ENCODE measurements at places on chromosomes 13 and 19.

- DNase-seq = no peak
Observed at GRCh38 chr19:55368701-55369563, 1.3 kb downstream of the IL11 start.

GRCh38 chr13:98719527-98720250 lies 32.8 kb downstream of the SLC15A1 start:
- DNase-seq = no peak

DNA sequence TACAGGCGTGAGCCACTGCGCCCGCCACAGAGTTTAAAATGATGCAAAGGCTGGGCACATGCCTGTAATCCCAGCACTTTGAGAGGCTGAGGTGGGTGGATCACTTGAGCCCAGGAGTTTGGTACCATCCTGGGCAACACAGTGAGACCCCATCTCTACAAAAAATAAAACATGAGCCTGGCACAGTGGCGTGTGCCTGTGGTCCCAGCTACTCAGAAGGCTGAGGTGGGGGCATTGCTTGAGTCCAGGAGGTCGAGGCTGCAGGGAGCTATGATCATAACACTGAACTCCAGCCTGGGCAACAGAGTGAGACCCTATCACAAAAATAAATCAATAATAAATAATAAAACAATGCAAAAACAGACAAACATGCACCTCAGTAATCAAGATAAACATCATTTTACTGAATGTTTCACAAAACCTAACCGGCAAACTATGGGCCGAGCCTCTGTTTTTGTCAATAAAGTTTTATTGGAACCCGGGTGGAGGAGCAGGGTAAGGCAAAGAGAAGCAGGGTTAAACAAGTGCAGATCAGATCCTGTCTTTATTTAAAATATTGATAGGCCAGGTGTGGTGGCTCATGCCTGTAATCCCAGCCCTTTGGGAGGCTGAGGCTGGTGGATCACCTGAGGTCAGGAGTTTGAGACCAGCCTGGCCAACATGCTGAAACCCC lies 2.0 kb upstream of the PEAK3 start:
- DNase-seq = no peak

DNA sequence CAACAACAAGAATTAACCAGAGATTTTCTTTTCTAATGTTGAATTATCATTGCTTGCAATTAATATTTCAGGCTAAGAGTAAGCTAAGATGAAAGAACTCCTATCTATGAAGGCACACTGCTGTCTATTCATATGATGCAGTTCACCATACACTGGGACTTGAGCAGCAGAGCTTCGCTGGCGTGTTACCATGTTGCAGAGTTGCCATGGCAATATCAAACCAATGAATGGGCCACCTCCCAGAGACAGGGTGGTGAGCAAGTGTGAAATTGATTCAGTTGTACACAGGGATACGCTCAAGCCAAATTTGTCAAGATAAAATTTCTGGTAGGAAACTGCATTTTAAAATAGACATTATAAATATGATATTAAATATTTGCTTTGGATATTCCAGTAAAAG lies 69.3 kb upstream of the MYO16 start:
- DNase-seq = no peak

DNA sequence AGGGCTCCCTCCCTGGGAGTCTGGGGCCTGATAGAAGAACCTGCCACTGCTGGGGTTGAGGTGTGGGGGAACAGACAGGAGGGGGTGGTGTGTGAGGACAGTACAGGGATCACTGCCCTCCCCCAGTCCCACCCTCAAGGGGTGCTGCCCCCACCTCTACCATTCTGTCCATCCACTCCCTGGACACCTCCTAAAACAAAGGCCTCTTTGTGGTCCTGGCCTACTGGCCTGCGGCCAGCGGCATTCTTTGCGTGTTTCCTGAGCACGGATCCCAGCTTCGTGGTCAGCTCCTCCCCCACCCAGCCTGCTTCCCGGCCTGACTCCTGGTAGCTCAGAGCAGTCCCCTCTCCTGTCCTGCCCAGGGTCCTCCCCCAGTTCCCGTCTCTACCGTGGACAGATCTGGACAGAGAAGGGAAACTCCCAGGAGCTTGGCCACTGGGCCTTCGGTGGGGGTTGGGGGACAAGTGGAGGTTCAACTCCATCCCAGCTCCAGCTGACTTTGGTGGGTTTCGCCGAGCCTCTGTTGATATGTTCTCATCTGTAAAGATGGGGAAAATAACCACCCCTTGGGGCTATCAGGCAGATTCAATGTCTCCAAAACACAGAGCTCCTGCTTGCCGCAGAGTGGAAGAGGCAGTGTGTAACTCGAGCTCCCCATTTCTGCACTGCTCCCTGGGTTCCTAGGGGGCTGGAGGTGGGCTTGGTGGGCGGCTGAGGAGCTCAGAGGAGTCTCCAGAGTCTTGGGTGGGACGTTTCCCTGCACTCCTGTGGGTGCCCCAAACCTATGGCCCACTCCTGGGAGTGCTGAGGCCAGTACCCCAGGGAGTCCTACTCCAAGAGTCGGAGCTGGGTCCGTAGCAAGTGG lies 48.7 kb downstream of the LYL1 start:
- no peak for DNase-seq

DNA sequence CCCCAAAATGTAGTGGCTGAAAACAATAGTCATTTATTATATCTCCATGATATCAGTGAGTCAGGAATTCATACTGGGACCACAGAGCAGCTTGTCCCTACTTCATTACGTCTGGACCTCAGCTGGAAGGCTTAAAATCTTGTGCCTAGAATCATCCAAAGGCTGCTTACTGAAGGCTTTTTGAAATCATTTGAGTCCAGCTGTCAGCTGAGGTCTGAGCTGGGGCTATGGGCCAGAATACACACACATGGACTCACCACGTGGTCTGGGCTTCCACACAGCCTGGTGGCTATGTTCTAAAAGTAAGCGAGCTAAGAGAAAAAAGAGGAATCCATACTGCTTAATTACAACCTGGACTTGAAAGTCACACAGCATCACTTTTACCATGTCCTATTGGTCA lies 209.2 kb downstream of the KCTD12 start:
- no peak for DNase-seq

- no peak for DNase-seq
Observed at GRCh38 chr19:31749231-31749630, 400.0 kb upstream of the TSHZ3 start.

DNA sequence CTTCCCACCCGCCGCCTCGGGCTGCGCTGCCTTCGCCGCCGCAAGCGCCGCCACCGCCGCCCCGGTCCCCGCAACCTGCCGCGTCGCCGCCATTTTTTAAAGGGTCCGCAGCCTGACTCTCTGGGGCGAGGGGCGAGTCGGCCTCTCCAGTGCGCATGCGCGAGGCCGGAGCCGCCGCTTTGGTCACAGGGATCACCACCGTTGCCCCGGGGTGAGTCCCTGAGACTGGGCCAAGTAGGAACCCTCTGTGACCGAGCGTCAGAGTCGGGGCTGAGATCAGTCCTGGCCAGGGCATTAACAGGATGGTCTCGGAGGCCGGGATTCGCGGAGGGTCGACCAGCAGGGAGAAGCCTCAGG lies 42.6 kb downstream of the ZNF146 start:
- DNase-seq = no peak

- DNase-seq = peak; percentile 67
Observed at GRCh38 chr19:46000491-46001246, 5.4 kb downstream of the CCDC61 start.

- no peak for DNase-seq
Observed at GRCh38 chr19:36987091-36987490, 71.0 kb downstream of the ZNF568 start.

- DNase-seq = no peak
Observed at GRCh38 chr13:112757759-112758086, 67.9 kb downstream of the ATP11A start.

GRCh38 chr19:2978166-2978767 lies 903 bp downstream of the TLE6 start:
- DNase-seq = no peak

- DNase-seq = no peak
Observed at GRCh38 chr13:50334944-50335343, 319.7 kb downstream of the KCNRG start.

GRCh38 chr19:6056801-6057650 lies 53.3 kb downstream of the RFX2 start:
- DNase-seq = no peak

DNA sequence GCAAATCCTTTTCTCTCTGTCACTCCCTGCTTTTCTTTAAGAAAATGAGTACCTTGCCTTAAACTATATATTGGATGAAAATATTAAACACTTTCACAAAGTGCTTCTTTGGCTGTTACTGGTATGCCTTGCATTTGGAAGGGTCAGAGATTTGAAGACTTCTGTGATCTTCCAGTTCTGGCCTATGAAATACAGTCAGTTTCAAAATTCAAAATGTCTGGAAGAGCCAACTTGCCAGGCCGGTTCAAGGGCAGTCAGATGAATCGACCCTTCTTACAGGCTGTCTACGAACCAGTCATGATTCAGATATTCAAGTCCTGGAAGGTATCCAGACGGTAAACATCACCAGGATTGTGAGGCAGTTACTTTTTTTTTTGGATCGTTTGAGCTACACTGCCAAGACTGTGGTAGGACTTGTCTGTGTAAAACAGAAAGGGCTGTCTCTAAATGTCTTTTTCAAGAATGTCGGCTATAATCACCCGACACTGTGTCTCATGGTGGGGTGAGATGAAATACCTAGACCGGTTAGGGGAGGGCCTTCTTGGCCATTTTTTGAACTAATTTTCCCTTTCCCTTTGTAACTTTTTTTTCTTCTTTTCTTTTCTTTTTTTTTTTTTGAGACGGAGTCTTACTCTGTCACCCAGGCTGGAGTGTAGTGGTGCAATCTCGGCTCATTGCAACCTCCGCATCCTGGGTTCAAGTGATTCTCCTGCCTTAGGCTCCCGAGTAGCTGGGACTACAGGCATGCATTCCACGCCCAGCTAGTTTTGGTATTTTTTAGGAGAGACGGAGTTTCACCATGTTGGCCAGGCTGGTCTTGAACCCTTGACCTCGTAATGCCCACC lies 11.2 kb downstream of the ACTN4 start:
- no peak for DNase-seq

GRCh38 chr13:75494491-75494890 lies 12.5 kb upstream of the TBC1D4 start:
- no peak for DNase-seq

DNA sequence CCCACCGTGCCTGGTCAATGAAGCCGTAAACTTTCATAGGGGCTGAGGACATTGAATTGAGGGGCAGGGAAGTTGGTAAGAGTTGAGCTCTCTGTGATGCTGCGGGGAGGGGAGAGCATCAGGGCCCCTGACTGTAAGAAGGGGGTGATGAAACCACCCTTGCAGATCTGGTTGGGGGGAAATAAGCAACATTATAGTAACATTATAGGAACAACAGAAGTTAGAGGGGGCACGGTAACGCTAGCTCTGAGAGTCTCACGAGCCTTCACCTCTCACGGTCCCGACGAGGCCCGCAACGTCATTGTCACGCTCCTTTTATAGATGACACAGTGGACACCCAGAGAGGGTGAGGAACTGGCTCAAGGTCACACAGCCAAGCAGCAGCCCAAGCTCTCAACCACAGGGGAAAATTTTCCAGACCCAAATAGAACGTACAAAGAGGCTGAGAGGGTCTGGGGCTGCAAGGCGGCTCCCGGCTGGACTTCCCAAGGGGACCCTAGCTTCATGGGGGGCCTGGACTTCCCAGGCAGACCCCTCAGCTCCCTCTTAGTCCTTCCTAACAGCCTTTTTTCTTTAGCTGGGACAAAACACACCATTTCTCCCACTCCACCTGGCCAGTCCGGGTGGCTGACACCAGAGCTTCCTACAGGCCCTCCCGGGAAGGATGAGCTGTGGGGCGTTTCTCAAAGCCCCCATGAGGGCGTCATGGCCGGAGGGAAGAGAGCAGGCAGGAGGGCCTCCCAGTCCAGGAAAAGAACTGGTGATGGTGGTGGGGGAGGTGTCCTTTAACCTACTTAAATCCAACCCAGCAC lies 4.1 kb downstream of the TLE5 start:
- DNase-seq = no peak

GRCh38 chr19:6220385-6221191 lies 59.2 kb downstream of the MLLT1 start:
- DNase-seq = no peak

DNA sequence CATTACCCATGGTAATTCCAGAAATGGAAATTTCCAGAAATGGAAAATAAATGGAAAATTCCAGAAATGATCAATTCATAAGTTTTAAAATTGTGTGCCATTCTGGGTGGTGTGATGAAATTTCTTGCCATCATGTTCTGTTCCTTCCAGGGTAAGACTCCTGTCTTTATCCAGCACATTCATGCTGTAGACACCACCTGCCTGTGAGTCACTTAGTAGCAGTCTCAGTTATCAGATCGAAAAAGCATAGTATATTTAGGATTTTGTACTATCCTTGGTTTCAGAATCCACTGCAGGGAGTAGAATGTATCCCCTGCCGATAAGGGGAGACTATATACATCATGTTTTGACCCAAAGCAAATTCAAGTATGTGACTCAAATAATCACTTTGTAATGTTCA lies 26.7 kb upstream of the CSNK1A1L start:
- no peak for DNase-seq

DNA sequence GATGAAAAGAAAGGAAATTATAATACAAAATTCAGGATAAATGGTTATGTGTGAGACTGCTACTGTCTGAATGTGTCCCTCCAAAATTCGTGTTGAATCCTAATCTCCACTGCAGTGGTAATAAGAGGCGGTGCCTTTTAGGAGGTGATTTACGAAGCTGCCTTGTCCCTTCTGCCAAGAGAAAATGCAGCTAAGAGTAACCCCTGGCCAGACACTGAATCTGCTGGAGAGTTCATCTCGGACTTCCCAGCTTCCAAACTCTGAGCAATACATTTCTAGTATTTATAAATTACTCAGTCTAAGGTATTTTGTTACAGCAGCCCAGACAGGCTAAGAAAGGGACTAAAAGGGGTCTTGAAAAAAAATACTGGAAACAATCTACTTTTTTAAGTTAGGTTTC lies 152.6 kb downstream of the KLF12 start:
- DNase-seq = no peak

DNA sequence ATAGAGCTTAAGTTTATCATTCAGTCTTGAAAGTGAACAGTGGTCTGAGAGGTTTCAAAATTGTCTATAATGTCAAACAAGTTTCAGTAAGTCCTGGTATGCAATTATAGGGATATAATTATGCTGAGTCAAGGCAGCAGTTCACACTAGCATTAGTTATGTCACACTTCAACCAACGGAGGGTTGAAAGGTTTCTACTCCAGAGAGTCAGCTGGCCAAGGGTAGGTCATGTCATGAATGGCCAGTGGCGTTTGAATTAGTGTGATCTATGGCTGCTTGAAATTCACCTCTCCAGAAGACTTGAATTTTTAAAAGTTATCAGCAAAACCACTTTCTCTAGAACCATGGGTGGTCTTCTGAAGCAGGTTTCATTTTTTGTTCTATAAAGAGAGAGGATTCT lies 108.6 kb downstream of the TNFRSF19 start:
- no peak for DNase-seq

- no peak for DNase-seq
Observed at GRCh38 chr13:76950101-76950500, 1.8 kb downstream of the ACOD1 start.

Data from erythroblast (primary cell).